ENCODE measurements at places on chromosomes 7 and 10.

DNA sequence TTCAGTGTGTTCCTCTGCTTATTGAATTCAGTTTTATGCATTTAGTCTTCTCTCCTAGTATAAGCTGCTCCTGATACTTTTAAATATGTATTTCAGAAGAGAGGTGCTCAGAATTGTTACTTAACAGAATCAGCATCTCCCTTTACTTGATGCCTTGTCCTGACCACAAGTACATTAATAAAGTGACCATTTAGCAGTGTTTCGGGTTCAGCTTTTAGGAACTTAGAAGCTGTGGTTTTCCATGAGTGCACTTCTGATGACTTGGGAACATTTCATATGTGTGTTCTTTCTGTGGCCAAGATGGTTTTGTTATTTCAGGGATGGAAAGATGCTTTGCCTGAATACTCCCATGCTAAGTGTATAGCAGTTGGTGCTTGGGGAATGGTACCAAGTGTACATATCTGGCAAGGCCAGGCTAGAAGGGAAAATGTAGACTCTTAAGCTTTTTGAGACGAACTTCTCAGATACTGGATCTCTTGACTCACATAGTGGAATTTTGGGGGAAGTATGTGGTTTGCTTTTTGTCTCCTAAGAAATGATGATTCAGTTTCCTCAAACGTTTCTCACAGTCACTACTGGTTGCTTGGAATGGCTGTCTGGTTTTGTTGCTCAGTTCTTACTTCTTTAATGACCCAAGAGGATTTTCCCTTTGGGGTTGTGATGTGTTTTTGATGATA, 17.2 kb downstream of the SGPL1 start:
- no peak for DNase-seq

- DNase-seq: no peak
Observed at GRCh38 chr10:123998197-123999141, 94.9 kb downstream of the CHST15 start.

DNA sequence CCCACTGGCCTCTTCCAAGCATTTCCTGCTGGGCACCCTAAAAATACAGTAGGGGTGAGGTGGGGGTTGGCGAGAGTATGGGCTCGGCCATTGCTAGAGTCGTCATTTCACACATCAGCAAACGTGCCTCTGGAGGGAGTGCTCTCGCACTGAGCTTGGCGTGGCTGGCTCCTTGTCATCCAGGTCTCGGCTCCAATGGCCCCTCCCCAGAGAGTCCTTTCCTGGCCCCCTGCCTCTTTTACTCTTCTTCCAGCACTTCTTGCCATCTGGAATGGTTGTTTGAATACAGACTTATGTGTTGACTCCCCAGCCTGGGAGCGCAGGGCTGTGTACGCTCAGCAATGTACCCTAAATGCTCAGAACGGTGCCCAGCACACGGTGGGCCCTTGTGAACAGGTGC, 18.8 kb downstream of the UNC5B start:
- DNase-seq: no peak

DNA sequence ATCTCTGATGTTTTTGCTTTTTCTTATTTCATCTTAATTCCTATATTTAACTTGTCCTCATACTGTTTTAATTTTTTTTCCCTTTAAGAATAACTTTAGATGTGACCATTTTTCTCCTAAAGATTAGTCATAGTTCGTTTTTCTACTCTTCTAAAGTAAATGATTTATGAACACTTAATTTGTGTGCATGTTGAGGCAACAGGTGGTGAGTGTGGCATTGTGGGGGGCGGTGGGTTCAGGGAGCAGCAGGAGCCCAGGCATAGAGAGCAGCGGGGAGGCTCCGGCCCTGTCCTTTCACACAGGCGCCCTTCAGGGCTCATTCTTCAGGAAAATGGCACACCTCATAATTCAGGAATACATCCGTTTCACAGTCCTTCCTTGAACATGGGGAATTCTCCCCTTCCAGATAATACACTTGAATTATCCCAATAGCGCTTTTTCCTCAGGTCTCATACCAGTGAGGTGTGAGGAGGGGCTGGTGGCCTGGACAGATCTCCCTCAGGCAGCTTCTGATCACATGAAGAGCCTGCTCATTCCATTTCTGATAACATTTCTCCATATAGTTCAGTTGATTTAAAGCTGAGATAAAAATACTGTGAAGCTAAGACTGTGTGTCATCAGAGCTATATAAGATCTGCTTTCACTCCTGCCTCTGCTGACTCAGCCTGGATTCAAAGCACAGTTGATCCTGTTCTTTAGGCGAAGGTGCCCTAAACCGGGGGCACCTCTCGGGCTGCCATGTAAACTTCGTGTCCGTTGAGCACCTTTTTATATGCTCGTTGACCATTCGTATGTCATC, 40.2 kb downstream of the CUL1 start:
- no peak for DNase-seq

GRCh38 chr7:94044806-94045205, 40.7 kb upstream of the BET1 start:
- no peak for DNase-seq

DNA sequence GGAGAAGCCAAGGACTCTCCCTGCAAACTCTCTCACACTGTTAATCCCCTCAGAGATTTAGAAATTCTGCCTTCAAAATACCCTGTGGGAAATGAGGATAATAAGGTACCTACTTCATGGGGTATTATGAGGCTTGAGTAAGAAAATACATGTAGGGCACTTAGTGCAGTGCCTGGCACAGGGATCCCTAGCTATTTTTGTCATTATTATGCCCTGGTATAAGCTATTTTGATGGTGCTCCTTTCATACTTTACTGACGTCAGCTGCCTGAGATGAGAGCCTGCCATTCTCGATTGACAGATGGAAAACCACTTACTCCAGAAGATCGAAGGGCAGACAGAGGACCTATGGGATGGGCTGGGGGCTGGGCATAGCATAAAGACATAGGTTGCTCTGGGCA, 30.1 kb downstream of the MKX start:
- DNase-seq: no peak

- DNase-seq: peak; percentile 38
Observed at GRCh38 chr7:33107136-33108066, 1.8 kb downstream of the RP9 start.

DNA sequence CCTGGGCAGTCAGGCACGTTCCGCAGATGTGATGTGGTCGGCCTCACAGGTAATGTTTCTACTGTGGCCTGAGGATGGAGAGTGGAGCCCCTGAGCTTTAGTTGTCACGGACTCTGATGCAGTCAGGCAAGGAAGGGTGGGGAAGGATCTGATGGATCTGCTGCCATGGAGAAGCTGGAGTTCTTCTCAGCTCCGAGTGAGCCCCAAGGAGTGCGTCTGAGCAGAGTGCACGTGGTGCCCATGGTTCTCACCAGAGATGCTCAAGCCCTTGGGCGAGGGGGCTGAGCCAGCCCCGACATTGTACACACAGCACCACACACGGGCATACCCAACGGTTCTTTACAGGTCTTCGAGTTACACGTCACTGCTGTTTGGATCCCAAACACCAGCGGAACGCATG, 192.5 kb downstream of the EBF3 start:
- DNase-seq: no peak

- no peak for DNase-seq
Observed at GRCh38 chr7:6642861-6643640, 5.9 kb downstream of the ZNF316 start.

DNA sequence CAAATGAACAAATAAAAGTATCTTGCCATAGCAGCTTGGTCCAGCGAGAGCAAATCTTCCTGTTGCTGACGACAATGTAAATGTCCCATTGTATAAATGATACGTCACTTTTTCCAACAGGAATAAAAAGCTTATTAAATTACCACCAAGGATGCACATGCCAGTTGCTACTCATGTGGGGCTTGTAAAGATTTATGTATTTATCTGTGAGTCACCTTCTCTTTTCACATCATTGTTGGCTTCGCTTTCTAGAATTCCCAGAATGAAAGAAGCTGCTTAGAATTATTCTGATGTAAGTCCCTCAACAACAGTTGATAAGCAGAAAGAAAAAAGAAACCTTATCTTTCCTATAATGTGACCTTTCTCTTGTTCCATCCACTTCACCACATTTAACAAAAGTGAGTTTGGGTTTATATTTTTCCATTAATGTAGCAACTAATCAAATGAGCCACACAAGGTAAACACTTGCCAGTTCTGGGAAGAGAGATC, 22.4 kb downstream of the DNAJC12 start:
- DNase-seq: no peak

- no peak for DNase-seq
Observed at GRCh38 chr7:129655811-129656210, 44.3 kb downstream of the NRF1 start.

DNA sequence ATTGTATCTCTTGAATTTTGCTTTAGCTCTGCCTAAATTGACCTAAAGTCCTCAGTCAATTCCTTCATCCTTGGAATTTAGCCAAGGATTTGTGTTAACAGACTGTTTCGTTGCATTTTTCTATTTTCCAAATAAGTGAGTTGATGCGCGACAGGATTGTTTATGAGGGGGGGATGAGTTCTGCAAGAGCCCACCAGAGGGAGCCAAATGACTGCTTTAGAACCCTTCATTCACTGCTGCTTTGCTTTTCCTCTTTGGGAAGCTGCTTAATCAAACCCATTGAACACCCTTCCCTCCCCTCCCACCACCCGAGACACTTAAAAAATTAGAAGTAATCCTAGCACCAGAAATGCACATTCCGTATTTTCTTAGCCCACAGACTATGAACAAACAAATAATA, 33.7 kb upstream of the PTF1A start:
- peak; percentile 72 for DNase-seq

- DNase-seq: no peak
Observed at GRCh38 chr10:50653142-50653541, 29.4 kb upstream of the SGMS1 start.

DNA sequence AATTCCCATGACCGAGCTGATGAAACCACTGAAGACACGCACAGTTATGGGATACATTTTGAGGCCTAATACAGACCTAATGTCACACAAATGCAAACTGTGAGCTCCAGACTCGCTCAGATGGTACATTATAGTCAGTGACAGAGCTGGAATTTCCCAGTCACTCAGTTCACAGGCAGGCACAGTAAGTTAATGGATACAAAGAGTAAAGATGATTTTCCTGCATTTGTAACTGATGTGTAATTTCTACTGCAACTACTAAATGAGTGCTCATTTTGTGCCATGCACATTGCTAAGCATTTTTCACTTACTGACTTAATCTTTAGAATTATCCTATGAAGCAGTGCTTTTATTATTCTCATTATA, 56.5 kb downstream of the ENO4 start:
- no peak for DNase-seq

- DNase-seq: no peak
Observed at GRCh38 chr7:22996470-22996869, 17.5 kb downstream of the HYCC1 start.

- no peak for DNase-seq
Observed at GRCh38 chr7:103951311-103951710, 38.1 kb downstream of the RELN start.

- no peak for DNase-seq
Observed at GRCh38 chr7:152344253-152344652, 91.5 kb downstream of the KMT2C start.

- no peak for DNase-seq
Observed at GRCh38 chr10:78944723-78945312, 123.9 kb upstream of the ZMIZ1 start.

DNA sequence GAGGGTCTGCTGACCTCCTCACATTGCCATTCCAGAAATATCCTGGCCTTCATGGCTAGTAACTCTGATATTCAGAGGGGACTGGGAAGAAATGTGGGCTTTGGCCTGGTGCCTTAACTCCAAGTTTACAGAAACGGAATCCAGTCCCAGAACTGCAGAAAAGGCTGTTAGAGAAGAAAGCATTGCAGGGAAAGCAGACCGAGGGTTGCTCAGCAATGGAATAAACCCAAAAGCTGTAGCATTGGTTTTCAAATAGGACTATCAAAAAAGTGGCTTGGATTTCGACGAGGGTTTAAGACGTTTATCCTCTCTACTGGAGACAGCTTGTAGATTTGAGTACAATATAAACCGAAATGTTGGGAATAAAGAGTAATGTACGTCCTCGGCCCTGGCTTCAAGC, 425.8 kb upstream of the FOXK1 start:
- DNase-seq: no peak

GRCh38 chr7:30880125-30880720, 31.4 kb upstream of the AQP1 start:
- no peak for DNase-seq

GRCh38 chr10:6778992-6779701, 199.1 kb upstream of the PRKCQ start:
- DNase-seq: no peak

DNA sequence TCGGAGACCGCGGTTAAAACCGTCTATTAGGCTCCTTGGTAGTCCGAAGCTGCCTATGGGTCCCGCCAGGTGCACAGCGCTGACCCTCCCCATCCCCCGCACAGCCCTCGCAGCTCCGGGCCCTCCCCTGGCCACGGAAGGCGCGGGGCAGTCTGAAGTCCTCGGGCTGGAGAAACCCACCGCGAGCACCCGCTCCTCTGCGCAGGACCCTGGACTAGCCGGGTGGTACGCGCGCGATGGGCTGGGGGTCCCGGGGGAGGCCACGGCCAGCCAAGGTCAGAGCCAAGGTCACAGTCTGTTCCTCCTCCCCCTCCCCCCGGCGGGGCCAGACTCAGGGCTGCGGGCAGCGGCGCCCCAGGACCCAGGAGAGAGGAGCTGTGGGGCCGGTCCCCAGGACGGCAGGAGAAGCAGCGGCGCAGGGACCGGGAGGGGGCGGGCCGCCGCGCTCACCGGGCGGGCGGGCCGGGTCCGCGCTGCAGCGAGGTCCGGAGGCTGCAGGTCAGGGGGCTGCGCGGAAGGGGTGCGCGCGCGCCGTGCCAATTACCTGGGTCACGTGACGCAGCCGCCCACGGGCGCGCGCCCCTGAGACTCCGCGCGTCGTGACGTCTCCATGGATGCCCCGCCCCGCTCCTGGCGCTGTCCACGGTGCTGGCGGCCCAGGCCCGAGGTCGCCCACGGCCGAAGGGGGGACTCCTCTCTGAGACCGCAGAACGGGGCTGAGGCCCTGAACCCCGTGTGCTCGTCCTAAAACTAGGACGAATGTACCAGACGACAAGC, at the start of gene OGDHL:
OGDHL (minus strand) TSS at position 535 of the 777 bp plus-strand sequence. CDS start 3,731 bp downstream, outside the sequence.
- peak; percentile 83 for DNase-seq

DNA sequence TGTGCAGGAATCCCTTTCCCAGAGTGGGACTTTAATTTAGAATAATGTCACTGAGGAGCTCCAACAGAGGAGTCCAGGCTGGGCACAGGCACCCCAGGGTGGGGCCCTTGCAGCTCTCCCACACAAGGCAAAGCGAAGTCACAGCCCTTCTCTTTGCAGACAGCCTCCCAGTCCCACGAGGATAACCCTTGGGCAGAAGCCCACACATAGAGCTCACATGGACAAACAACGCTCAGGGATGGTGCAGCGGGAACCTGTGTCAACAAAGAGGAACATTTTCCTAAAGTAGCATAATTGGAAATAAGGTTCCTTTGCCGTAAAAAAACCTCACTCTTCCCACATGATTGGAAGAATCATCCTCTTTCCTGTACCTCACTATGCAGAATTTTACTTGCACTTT, 29.3 kb upstream of the GGCT start:
- no peak for DNase-seq

GRCh38 chr7:137204246-137204645, 139.3 kb downstream of the PTN start:
- DNase-seq: no peak

Measured in neuronal stem cell (in vitro differentiated cells).